ENCODE measurements at places on chromosomes 12 and 14.
A peak's percentile ranks its signal among the peaks of the same experiment; 100 is the strongest.

DNA sequence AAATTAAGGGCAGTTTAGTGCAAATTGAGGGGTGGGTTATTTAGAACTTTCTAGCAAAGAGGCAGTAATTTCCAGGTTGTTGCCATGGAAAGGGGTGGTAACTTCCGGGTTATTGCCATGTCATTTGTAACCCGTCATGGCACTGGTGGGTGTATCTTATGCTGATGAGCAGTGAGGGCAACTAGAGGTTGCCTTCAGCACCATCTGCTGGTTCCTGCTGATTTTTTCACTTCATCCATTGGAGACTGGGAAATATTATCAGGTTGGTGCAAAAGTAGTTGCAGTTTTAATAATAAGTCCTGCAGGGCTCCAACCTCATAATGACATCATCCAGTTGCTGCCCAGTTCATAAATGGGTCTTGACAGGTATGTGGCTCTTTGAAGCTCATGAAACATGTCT, 24.4 kb upstream of the SERPINA4 start:
- DNase-seq, result no peak

DNA sequence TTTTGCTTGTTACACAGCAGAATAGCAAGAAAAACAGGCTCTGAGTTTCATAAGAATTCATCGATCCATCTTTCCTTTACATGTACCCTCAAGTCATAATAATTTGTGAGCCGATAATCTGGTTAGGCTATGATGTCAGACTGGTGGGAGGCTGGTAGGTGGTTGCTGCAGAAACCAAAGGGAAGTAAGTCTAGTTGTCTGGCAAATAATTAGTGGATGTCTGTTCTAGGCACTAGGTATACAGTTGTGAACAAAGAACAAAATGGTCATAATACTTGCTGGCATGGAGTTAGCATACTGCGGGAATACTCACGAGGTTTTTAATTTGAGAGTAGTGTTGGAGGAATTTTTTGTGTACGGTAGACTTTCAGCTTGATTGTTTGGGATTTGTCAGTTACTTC, 8.8 kb downstream of the SUSD6 start:
- DNase-seq, result no peak

GRCh38 chr12:54052438-54053002, 1.1 kb upstream of the HOXC4 start:
- DNase-seq, result no peak

GRCh38 chr12:91651728-91652127, 469.1 kb upstream of the DCN start:
- no peak for DNase-seq

DNA sequence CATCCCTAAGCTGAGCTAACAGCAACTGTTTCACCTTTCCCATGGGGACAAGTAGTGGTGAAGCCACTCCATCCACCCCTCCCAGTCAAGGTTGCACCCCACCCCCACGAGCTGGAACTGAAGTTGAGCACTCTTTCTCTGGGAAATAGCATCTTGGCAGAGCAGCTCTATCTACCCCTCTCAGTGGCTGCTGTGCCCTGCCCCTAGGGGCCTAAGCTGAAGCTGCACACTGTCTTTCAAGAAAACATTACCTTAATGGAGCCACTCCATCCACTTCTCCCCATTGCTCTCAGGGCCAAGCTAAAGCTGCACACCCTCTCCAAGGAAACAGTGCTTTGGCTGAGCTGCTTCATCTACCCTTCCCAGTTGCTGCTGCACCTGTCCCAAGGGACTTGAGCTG, 170.6 kb upstream of the CCDC196 start:
- DNase-seq, result no peak

DNA sequence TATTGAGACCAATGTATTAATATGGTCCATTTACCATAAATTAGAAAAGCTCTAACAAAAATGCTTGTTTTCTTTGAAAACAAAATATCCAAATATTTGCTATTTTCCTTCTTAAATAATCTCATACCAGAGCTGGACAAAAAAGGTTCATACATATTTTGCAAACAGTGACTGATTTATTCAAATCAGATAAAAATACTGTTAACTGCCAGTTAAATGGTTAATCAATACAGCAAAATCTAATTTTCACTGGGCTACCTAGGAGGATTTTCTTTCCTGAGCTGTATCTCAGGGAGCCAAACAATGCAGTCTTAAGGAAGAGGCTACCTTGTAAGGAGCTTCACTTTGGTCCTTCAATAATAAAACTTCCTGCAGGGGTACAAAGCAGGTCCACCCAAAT, 2.0 kb downstream of the FERMT2 start:
- DNase-seq, result no peak

DNA sequence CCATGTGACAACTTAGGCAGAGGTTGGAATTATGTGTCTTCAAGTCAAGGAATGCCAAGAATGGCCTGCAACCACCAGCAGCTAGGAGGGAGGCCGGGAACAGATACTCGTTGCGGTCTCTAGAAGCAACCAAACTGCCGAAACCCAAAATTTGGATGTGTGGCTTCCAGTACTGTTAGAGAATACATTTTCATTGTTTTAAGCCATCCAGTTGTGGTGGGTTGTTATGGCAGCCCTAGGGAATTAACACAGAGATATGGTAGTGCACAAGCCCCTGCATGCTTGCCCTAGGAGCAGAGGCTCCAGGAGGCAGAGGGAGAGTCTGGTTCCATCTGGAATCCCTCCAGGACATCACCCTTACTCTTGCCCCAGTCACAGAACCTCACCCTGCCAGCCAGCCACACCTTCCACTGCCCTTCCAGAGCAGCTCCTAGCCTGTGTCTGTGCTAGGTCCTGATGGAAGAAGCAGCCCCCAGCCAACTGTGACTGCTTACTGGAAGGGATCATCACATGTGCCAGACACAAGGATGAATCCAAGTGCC, 19.5 kb downstream of the PITPNM2 start:
- DNase-seq, result no peak

GRCh38 chr14:100677554-100678468, 48.9 kb upstream of the DLK1 start:
- DNase-seq, result no peak

- DNase-seq, result no peak
Measured at GRCh38 chr12:108722463-108722862, 8.9 kb downstream of the CORO1C start.

- no peak for DNase-seq
Measured at GRCh38 chr12:81295251-81295650, 217.4 kb downstream of the ACSS3 start.

- DNase-seq, result no peak
Measured at GRCh38 chr14:71463807-71464206, 468.4 kb upstream of the RGS6 start.

GRCh38 chr14:79482825-79483224, 728.5 kb downstream of the DIO2 start:
- no peak for DNase-seq

DNA sequence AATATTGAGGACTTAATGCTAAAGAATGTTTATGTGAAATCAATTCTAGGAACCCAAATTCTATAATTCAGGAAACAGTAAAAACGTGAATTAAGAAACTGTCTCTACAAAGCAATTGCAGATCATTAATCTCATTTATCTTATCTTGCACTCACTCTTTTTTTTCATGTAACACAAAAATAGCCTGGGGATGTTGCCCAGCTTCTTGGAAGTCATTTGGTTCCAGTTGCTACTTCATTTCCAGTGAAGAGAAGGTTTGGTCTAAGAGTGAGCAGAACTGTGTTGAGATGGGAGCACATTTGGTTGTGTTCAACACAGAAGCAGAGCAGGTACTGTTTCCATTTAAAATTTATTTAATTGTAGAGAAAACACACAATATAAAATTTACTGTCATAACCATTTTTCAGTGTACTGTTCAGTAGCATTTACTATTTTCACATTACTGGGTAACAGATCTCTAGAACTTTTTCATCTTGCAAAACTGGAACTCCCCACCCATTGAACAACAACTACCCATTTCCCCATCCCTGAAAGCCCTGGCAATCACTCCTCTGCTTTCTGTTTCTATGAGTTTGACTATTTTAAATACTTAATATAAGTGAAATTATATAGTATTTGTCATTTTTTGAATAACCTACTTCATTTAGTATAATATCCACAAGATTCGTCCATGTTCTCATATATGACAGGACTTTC, 9.7 kb downstream of the CLEC6A start:
- DNase-seq, result no peak

- DNase-seq, result peak; percentile 47
Measured at GRCh38 chr14:54364555-54365415, 32.0 kb upstream of the CDKN3 start.

GRCh38 chr12:67645601-67646000, 2.9 kb upstream of the DYRK2 start:
- no peak for DNase-seq

GRCh38 chr12:12899530-12900380, 8.4 kb downstream of the GPRC5A start:
- no peak for DNase-seq

DNA sequence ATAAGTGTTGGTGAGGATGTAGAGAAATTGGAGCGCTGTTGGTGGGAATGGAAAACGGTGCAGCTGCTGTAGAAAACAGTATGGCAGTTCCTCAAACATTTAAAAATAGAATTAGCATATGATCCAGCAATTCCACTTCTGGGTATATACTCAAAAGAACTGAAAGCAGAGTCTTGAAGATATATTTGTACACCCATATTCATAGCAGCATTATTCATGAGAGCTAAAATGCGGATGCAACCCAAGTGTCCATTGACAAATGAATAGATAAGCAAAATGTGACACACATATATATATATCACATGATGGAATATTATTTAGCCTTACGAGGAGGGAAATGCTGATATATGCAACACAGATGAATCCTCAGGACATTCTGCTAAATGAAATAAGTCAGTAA, 84.7 kb upstream of the CEP83 start:
- DNase-seq, result no peak

GRCh38 chr14:34266344-34266743, 195.7 kb downstream of the SPTSSA start:
- no peak for DNase-seq

- no peak for DNase-seq
Measured at GRCh38 chr12:50734409-50735263, 29.3 kb upstream of the ATF1 start.

- no peak for DNase-seq
Measured at GRCh38 chr12:118307069-118307954, 65.4 kb downstream of the TAOK3 start.

DNA sequence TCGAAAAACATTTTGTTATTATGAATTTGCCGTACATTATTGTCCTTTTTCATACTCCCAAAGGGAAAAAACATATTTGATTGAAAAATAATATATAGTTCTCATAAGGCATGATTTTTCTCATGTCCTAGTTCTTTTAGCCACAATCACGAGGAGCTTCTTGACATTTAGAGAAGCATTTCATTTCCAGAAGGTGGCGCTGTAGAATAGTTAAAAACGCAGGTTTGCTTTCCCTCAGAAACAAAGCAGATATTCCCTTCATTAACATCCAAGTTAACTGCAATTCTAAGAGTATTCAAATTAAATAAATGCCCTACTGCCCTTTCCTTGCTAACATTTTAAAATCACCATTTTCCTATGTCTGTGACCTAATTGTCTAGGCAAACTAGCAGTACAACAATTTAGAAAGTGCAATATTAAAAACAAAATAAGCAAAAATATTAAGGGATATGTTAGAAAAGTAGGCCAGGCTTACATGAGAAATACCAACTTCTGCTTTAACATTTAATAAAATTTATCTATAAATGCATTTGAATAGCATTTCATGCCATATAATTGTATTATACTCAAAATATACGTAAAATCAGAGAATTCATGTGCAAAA, 10.9 kb upstream of the PIK3C2G start:
- DNase-seq, result no peak

DNA sequence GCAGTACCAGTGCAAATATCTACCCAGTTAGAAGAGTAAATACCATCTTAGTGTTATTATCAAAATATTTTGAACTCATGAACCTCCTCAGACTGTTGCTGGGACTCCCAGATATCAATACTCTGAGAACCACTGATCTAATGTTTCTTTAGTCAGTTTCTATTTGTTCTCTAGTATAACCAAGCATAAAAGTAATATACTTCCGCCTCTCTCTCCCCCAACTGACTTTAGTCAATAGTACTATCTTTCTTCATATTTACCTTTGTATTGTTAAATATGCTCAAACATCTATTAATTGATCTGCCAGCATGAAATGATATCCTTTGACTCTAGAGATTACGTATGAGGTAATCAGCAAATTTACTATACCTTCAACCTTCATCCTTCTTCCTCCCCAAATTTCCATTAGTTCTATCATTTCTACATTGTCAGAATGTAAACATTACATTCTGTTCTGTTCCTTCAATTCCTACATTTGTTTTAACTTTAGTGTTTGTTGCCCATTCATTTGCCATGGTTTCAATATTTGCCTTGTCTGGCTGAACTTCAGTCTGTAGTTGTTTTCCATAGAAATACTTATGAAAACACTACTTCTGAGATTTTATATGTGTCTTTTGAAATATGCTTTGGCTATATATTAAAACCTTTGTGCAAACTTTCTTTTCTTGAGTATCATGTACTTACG, 192.5 kb upstream of the PDE3A start:
- DNase-seq, result no peak

DNA sequence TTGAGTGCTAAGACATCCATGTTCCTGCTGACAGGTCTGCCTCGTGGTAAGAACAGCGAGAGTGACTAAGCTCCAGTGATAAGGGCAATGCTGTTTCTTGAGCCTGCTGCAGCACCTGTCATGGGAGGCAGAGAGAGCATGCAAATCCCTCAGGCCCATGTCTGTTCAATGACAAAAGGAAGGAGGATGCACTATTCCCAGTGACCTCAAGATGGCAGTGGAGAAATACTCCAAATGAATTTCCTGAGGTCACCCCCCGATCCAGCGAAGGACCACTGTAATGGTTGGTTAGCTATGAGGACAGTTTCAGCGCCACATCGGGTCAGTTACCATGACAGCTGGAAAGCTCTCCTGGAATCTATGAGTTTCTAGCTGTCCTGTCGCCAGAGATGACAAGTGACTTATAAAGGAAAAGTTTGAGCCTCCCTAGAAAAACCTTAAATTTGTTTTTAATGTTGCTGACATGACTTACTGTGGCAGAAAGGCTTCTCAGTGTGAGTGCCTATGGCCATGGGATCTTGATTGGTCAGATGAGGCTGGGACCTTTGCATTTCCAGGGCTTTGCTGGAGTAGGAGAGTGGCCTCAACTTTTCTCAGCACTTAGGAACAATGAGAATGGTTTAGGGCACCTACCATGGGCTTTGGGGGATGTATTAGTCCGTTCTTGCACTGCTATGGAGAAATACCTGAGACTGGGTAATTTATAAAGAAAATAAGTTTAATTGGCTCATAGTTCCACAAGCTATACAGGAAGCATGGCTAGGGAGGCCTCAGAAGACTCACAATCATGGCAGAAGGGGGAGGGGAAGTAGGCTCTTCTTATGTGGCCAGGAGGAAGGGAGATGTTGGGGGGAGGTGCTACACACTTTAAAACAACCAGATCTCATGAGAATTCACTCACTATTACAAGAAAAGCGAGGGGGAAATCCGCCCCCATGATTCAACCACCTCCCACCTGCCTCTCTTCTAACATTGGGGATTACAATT, 88.0 kb upstream of the TMEM260 start:
- no peak for DNase-seq

GRCh38 chr14:92258934-92259333, 64.0 kb upstream of the SLC24A4 start:
- no peak for DNase-seq
